Erythroblast (primary cell): ENCODE measurements at places on chromosomes 6 and 20.

DNA sequence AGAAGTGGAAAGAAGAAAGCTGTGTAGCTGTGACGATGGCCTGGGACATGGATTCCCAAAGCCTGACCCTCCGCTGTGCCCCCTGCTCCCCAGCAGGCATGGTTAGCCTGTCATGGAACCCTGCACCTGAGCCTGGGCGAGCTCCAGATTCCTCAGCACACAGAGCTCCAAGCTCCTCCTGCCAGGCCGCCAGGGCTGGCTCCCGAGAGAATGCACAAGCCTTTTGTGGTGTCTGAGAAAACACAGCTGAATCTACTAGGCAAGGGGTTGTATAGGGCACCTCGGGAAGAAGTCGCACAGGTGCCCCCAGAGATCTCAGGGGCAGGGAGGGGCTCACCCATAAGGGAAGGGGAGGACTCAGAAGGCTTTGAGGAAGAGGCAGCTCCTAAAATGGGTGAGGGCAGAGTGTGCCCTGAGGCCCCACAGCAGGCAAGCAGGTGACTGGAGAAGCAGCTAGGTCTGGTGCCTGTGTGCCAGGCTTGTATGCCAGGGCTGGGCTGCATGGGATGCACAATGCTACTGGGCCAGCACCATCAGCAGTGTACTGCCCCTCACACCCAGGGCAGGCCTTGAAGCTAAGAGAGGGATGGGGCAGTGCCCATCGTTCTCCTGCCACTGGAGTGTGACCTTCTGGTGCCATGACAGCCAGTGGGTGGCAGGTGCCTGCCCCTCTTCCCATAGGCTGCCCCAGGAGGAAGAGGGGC, 64.3 kb upstream of the CD93 start:
- DNase-seq = no peak

GRCh38 chr6:96683819-96684528, 121.0 kb downstream of the FHL5 start:
- no peak for DNase-seq

DNA sequence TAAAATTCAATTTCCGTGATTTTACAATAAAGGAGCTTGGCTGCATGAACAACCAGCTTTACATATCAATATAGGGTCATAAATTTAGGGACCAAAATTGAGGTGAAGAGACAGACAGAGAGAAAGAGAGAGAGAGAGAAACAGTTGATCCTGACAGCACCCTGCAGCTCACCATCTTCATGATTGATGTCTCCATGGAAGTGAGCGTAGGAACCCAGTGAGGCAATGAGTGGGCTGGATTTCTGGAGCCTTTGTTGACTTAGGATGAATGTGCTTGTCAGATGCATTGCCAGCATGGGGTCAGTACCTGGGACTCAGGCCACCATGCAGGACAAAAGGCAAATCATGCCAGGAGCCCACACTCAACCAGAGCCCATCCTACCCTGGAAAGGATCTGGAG, 165.1 kb upstream of the SYNDIG1 start:
- no peak for DNase-seq

DNA sequence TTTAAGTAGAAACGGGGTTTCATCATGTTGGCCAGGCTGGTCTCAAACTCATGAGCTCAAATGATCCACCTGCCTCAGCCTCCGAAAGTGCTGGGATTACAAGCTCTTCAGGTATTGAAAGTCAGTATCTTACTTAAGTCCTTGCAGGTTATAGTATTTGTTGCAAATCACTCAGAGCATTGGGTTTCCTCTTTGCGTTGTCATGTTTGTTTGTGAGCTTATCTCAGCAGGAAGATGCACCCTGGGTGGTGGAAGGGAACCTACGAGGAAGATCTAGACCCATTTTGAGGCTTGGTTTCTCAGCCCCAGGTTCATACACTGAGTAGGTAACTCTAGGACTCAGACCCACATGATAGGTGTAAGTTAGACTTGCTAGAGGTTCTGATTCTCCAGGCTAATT, 18.6 kb downstream of the MYH7B start:
- DNase-seq = peak; percentile 12
